T-cell (primary cell): ENCODE measurements at places on chromosomes 1 and 21.

GRCh38 chr21:45838634-45839033 lies 142.9 kb upstream of the COL6A1 start:
- no peak overlapping the region for H3K4me3 ChIP-seq
- H3K4me1 ChIP-seq: no peaks in the 10 kb centered on the region
- no peaks in the 10 kb centered on the region for H3K36me3 ChIP-seq
- no peak for DNase-seq
- H3K27me3 ChIP-seq: no peaks in the 10 kb centered on the region
- H3K27ac ChIP-seq: no peak overlapping the region

- H3K27me3 ChIP-seq: no peaks in the 10 kb centered on the region
- H3K36me3 ChIP-seq: no peaks in the 10 kb centered on the region
- H3K4me1 ChIP-seq: no peaks in the 10 kb centered on the region
- H3K27ac ChIP-seq: no peak overlapping the region
Measured at GRCh38 chr1:158005224-158005623, 11.8 kb downstream of the KIRREL1 start.

DNA sequence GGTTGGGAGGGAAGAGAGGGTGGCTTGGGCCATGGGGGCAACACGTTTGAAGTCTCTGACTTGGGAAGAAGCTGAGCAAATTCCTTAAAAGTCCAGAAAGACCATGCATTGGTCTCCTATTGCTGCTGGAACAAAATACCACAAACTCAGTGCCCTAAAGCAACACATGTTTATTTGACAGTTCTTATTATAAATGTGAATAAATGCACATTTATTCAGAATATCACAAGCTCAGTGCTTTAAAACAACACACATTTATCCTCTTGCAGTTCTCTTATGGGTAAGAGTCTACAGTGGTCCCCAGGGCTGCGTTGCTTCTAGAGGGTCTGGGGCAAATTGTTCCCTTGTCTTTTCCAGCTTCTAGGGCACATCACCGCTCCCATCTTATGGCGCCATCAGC lies 10.1 kb upstream of the PRAMEF12 start:
- DNase-seq: no peak
- H3K36me3 ChIP-seq: no peaks in the 10 kb centered on the region
- peaks cover 20% of the 10 kb centered on the region for H3K27me3 ChIP-seq
- no peak overlapping the region for H3K4me3 ChIP-seq

- H3K36me3 ChIP-seq: no peaks in the 10 kb centered on the region
- DNase-seq: no peak
- H3K27ac ChIP-seq: no peak overlapping the region
Measured at GRCh38 chr1:240174734-240175133, 83.1 kb downstream of the FMN2 start.

GRCh38 chr21:14523234-14523633 lies 22.9 kb downstream of the SAMSN1 start:
- peak overlapping the region; percentile 21 for H3K27ac ChIP-seq
- no peaks in the 10 kb centered on the region for H3K27me3 ChIP-seq
- peaks cover 26% of the 10 kb centered on the region for H3K4me1 ChIP-seq
- no peak overlapping the region for H3K4me3 ChIP-seq
- DNase-seq: no peak
- H3K36me3 ChIP-seq: no peaks in the 10 kb centered on the region

DNA sequence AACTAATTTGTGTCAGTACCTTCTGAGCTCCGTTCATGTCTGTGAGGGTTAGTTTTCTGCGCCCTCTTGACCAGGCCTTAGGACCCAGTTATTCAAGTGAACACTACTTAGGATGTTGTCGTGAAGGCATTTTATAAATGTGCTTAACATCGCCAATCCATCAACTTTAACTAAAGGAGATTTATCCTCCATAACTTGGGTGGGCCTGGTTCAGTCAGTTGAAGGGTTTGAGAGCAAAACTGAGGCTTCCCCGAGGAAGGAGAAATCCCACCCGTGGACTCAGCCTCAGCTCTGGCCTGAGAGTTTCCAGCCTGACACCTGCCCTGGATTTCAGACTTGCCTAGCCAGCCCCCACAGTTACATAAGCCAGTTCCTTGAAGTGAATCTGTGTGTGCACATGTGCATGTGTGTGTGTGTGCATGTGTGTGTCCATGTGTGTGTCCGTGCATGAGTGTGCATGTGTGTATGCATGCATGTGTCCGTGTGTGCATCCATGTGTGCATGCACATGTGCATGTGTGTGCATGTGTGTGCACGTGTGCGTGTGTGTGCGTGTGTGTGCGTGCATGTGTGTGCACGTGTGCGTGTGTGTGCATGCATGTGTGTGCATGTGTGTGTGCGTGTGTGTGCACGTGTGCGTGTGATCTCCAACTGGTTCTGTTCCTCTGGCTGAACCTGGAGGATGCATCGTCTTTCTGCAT lies 62.1 kb upstream of the PDE9A start:
- DNase-seq: no peak
- no peak overlapping the region for H3K4me3 ChIP-seq
- peaks cover 24% of the 10 kb centered on the region for H3K4me1 ChIP-seq
- no peaks in the 10 kb centered on the region for H3K27me3 ChIP-seq
- H3K36me3 ChIP-seq: no peaks in the 10 kb centered on the region
